NCI-H526 (cell line): ENCODE measurements at places on chromosomes 1 and 21.

DNA sequence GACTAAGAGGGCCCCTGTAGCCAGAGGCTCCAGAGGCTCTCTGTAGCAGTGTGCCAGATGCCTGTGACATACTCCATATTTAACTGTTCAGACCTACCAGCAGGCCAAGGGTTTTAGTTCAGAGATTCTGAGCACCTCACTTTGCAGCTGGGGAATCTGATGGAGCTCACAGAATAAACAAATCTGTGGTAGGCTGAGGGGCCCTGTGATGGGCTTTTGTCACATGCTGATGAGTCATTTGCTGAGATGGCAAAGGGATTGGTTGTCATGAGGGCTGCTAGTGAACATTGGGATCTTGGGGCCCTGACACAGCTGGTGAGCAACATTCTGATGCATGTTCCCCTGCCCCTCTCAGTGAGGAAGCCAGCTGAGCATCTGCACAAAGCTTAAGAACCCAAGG is 482.2 kb downstream of the CAMTA1 start:
- DNase-seq = no peak

DNA sequence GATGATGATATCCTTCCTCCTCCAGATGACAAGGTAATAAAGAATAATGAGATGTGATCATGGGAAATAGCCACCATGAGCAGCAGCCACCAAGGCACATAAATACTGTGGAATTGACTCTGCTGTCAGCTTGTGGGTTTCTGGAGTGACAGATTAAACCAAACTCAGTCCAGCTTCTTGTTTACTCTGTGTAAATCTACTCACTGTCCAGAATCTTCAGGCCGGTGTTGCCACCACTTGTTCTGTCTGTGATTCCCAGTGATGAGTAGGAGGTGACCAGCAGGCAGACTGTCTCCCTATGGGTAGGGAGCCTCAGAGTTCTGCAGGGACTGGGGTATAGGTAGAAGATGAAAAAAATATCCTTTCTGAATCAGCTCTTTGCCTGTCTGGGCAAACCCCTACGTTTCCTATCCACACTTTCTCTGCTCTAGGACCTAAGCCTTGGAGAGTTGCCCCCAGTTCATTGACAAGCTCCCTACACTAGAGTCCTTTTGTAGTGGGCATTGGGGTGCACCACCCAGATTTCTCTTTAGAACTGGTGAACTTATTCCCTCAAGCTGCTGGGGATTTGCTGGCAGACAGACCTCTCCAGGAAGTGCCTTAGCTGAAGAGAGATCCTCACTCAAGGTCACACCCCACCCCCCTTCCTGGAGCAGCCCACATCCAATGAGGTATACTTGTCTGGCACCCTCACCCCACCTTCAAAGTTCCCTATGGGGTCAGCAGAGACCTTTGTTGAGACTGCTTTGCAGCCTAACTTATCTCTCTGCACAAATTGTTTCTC is 47.6 kb downstream of the ATP1A1 start:
- no peak for DNase-seq

- DNase-seq = no peak
Measured at GRCh38 chr21:41921021-41921420, 32.8 kb downstream of the C2CD2 start.

DNA sequence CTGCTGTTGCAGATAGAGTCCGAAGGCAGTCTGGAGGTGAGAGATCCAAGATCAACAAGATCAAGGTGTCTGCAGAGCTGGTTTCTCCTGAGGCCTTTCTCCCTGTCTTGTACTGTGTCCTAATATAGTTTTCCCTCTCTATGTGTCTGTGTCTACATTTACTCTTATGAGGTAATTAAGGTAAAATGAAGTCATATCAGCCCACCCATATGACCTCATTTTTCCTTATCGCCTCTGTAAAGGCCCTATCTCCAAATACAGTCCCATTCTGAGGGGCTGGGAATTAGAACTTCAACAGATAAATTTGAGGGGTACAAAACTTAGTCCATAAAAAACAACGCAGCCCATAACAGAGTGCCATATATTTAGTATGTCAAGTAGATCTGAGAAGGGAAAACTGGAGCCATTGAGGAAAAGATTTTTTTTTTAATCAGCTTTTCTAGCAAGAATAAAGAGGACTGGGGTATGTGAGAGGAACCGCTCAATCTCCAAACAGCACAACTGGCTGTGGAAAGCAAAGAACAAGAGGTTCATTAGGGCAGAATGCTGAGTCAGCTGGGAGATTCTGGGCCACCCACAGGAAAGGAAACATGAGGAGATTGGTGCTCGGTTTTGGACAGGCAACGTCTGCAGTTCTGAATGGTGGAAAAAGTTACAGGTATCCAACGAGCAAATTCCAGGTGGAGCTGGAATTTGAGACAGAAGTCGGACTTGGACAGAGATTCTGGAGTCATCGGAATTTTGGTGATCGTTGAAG is 65.7 kb downstream of the MAP3K21 start:
- DNase-seq = no peak

GRCh38 chr1:183859119-183859518 is 54.2 kb downstream of the RGL1 start:
- DNase-seq = no peak

DNA sequence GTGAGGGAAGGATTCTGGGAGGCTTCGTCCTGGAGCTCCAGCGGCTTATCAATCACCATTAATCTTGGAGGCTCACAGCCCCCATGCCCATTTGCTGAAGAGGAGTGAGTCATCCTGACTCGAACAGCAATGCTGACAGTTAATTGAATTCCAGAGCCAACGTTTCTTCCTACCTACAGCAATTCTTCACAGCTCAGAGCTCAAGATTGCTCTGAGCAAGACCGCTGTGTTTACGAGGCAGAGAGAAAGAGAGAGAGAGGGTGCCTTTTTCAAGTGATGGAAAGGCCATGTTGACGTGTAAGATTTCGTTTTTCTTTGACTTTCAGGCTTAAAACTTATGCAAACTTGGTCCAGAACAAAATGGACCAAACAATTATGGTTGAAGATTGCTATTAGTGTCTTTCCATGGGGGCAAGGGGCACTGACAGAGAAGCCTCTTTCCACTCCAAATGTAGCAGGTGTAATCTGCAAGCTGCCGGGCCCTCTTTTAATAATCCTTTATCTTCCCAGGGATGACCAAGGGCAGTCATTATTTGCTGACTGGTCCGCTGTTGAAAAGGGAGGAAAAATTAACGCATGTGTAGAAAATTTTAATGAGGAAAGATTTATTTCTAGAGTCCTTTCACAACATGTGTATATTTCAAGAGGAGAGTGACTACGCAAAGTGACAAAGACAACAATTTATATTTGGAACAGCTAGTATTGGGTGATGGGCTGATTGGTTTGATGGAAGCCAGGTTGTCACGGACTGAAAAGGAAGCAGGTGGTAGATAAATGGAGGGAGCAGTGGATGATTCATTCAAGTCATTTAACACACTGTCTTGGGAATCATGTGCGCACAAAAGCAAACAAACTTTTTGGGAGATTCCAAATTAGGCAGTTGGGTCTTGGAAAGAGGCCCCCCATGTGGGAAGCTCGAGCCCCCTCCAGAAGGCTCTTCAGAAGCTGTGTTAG is 136.1 kb upstream of the IRF2BP2 start:
- DNase-seq = no peak

- no peak for DNase-seq
Measured at GRCh38 chr1:244137276-244137675, 86.2 kb downstream of the ZBTB18 start.

GRCh38 chr1:29148656-29149491 is 25.2 kb upstream of the TMEM200B start:
- DNase-seq = no peak

- DNase-seq = no peak
Measured at GRCh38 chr1:27366411-27367159, at the start of gene MAP3K6. Gene MAP3K6 (minus strand): TSS chr1:27366961. CDS start chr1:27366597, 364 bp downstream.

DNA sequence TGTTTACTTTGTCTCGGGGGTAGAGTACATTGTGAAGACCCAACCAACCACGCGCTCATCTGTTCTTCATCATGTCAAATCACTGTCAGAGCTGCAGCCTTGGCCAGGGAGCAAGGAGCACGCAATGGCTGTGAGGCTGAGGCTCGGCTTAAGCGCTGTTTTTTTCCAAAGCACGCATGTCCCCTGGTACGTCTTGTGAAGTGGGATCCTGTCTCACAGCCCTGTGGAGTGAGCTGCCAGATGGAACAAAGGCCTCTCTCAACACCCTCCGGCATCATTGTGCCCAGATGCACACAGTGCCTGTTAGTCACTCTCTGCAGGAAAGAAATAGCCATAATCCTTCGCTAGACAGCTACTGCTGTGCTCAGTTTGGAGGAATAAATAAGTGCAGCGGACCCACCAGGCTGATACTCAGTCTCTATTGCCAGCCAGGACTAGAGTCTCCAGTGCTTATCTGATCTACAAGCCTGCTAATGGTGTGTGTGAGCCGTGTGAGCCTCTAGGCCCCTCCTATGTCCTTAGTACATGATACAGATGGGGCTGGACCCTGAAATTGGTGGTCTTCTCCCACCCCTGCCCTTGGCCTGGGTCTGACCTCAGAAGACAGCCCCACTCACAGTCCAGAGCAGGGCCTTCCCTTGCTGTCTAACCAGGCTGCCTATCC is 91.3 kb upstream of the COA6 start:
- DNase-seq = no peak

DNA sequence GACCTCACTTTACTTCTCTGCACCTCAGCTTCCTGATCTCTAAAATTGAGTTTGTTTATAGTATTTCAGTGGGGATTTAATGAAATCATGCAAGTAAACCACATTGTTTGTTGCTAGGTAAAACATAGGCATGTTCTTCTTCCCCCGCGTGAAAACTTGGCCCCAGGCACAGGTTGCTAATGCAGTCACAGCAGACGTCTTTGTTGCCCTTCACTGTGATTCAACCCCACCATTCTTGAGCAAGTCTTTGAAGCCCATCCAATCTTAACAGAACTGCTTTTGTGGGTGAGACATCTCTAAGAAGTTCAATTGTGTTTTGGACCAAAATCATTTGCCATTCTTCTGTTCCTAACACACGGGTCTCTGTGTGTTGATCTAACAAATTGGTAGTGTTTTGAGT is 185.5 kb downstream of the ZNF281 start:
- no peak for DNase-seq

GRCh38 chr1:5954964-5955363 is 37.3 kb downstream of the NPHP4 start:
- DNase-seq = no peak

GRCh38 chr1:3053366-3053980 is 15.5 kb upstream of the PRDM16 start:
- no peak for DNase-seq

GRCh38 chr21:38286739-38287471 is 30.1 kb downstream of the KCNJ15 start:
- peak; percentile 41 for DNase-seq

GRCh38 chr1:185880779-185881333 is 146.7 kb downstream of the HMCN1 start:
- DNase-seq = no peak

- no peak for DNase-seq
Measured at GRCh38 chr1:96104906-96105305, 616.7 kb upstream of the PTBP2 start.

DNA sequence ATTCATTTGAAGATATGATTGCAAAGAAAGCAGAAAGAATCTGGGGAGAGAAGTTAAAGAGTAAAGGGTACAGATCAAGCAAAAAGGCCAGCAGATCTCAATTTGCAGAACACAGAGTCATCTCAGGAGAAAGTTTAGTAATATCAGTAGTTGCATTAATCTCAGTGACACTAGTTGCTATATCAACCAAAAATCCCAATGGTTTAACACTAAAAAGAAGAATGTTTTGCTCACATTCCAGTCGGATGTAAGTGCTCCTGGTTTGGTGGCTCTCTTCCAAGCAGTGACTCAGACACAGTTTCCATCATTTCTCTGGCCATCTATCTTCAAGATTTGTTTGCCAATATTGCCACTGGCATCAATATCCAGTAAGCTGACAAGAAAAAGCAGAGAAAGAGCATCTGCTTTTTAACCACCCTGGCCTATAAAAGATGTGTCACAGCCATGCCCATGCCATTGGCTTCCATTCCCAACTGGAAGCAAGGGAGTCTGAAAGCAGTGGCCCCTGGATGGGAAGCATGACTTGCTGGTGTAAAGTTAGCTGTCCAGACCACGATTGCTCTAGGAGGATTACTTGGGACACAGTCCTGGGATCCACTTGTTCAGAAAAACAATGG is 45.5 kb upstream of the AIM2 start:
- DNase-seq = no peak
